Amygdala (tissue), 56 donors: ENCODE measurements at places on chromosomes 13 and 19.

GRCh38 chr19:30060531-30061222 lies 118.6 kb downstream of the URI1 start:
- no peak for DNase-seq

GRCh38 chr13:23934520-23934919 lies 37.2 kb upstream of the C1QTNF9B start:
- DNase-seq: no peak

- DNase-seq: no peak
These were observed 70.0 kb downstream of the KCTD15 start for GRCh38 chr19:33866696-33867095.

DNA sequence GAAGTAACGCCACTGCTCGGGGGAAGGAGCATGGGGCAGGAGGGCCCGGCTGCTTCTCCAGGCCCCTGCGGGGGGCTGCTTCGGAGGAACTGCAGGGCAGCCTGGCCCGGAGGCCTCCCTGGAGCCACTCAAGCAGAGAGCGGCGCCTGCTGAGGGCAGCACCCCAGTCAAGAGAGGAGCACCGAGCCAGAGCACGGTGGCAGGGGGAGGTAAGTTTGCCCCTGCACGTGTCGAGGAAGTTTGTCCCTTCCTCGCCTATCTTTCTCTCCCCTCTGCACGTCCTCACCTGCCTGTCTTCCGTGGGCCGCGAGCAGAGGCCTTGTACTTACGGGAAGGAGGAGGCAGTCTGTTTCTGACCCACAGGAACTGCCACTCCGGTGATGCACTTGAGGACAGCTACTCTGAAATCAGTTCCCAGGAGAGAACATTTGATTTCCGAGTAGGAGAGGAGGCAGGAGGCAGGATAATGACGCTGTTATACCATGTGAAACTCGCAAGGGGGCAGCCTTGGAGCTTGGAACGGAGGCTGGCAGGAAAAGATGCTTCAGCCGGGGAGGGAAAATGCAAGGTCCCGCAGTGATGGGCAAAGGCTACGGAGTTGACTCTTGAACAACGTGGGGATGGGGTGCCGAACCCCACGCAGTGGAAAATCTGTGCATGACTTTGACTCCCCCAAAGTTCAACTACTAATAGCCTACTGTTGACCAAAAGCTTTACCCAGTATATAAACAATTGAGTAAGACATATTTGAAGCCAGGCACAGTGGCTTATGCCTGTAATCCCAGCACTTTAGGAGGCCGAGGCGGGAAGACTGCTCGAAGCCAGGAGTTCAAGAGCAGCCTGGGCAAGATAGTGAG lies 5.0 kb downstream of the FFAR1 start:
- peak; percentile 31 for DNase-seq

- DNase-seq: no peak
These were observed 125.9 kb downstream of the FGF14 start for GRCh38 chr13:102275969-102276368.

DNA sequence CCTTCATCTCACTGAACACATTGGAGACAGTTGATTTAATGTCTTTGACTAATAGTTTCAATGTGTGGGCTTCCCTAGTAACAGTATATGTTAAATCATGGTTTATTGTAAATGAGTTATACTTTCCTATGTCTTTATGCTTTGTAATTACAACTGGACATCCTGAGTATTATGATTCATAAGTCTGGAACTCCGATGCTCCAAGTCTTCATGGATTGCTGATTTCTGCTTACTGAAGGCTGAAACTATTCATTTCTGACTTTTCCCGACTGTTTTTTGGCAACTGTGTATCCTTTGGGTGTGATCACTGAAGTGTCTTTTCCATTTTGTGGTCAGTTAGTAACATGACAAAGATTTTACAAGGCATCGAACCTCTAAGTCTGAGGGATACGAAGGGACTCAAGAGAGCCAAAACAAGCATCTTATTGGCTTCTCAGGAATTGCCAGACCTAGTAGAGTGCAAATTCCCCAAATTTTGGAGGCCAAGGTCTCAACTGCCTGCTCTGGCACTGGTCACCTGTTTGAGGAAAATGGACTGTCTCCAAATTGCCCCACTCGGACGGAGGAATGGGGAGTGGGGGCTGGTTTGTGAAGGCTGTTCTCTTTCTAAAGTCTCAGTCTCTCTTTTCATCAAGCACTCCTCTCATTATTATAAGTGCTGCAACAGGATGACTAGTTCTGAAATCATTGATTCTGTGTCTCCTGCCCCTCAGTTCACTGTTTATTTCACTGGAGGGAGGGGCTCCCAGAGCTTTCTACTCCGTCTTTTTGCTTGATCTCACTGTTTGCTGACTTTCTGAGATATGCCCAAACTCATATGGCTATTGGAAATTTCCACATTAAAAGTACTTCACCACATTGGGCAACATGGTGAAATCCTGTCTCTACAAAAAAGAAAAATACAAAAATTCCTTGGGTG lies 20.2 kb upstream of the CD70 start:
- DNase-seq: no peak

DNA sequence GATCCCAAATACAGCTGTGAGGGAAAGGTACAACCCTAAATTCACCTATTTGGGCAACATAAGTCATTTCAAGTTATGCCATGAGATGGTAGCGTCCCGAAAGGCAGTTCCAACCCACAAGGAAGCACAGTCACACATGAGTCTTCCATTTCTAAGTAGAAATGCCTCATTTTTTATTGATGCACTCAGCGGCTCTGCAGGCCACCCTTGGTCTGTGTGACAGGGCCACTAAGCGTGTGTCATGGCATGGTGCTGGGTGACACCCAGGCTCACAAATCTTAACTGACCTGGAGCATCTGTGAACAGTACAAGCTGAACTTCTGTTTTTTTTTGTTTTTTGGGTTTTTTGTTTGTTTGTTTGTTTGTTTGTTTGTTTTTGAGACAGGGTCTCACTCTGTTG lies 15.1 kb downstream of the RAB20 start:
- no peak for DNase-seq

GRCh38 chr13:65943024-65943423 lies 1287.1 kb downstream of the PCDH9 start:
- DNase-seq: no peak

GRCh38 chr19:47526798-47527197 lies 11.9 kb upstream of the NAPA start:
- DNase-seq: no peak

- DNase-seq: no peak
These were observed 5.5 kb upstream of the SAE1 start for GRCh38 chr19:47124937-47125668.

DNA sequence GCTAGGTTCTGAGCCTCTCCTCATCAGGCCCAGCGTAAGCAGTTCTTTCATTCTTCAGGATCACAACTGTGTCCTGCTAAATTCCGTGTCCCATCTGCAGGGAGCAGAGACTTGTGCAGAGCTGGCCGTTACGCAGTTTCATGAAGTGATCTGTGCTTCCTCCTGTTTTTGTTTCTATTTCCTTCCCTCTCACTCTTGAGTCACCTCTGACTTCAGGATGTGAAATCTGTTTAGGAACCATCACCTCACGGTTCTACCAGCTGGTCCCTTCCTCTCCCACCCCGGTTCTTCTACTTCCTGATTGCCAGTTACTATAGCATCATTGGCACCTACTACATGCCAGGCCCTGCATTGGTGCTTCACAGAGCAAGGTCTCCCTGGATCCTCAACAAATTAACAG lies 8.5 kb downstream of the MAU2 start:
- no peak for DNase-seq

GRCh38 chr13:30332456-30333143 lies 25.2 kb upstream of the KATNAL1 start:
- DNase-seq: no peak

- no peak for DNase-seq
These were observed 650 bp downstream of the DDA1 start for GRCh38 chr19:17309965-17310461.

DNA sequence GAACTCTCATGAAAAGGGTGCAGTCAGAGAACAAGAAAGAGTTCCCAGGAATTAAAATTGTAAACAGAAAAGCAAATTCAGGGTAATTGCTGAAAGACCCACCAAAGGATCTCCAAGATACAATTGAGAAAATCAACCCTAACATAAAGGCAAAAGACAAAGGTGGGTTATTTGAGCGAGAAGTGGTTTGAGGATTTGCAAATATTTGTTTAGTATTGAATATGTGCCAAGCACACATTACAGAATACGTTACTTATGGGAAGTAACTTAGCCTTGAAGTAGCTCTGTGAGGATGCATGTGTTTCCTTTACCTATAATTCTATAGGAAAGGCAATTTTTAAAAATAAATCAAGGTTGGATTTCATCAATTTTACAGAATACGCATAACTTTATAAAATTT lies 10.0 kb upstream of the CEACAM21 start:
- DNase-seq: no peak

DNA sequence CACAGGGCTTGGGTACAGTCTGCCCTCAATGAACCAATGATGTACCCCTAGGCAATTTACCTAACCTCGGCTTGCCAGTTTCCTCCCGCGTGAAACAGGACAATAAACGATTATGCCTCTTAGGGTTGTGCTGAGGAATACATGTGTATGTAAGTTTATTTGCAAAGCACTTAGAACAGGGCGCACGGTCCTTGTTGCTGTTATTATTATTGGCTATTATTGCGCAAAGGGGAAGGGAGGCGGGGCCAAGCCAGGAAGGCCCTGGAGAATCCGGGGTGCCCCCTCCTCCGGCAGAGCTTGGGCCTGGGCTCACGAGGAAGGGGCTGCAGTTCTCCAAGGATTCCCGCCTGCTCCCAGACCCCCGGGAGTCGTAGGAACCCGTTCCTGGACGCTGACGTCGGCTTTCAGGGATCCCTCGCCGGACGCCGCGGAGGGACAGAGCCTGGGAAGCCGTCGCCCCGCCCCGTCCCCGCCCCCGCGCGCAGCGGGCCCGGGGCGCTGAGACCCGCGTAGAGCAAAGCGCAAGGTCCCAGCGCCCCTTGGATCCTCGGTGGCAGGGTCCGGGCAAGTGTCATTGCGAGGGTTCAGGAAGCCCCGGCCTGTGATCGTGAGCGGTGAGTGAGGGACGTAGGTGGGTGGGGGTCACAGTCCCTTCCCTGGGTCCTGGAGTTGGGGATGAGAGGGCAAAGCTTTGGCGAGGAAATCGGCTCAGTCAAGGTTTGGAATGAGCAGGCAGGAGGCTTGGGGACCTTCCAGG lies at the start of gene TMEM91:
TSS of gene TMEM91 (plus strand) at position 293 of the 757 bp plus-strand sequence. CDS start 1,777 bp downstream, outside the sequence.
- no peak for DNase-seq

- no peak for DNase-seq
These were observed 33.3 kb upstream of the SPACA7 start for GRCh38 chr13:112342841-112343361.

DNA sequence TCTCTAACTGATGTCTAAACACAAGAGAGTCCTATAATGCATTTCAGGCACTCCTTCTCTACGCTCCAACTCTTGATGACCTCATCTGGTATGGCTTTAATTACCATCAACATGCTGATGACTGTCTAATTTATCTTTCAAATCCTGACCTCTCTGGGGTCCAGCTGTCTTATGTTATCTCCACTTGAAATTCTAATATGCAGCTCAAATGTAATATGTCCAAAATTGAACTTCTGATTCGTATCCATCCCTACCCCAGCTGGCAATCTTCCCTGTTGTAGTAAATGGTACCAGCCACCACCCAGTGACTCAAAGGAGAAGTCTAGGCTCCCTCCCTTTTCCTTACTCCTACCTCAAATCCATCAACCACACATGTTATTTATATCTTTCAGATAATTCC lies 288.0 kb upstream of the SLC10A2 start:
- DNase-seq: no peak

DNA sequence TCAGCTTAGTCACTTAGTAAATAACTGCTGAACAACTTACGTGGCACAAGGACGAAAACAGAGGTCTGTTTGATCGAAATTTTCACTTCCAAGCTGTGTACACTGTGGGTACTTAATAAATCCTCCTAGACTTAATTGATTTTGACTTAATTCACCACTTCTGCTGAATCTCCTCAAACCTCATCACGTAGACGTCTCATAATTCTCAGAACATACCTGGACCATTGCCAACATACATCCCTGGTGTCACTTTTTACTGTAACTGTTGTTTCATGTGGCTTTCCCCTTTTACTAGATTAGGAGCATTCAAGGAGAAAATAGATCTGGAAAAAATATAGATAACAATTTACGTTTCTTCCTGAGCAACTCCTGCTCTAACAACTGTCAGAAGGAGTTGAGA lies 105.0 kb downstream of the MBNL2 start:
- no peak for DNase-seq
